ENCODE measurements at places on chromosomes 2 and 18.

- DNase-seq: no peak
Measured at GRCh38 chr2:216576616-216577015, 56.6 kb upstream of the IGFBP2 start.

DNA sequence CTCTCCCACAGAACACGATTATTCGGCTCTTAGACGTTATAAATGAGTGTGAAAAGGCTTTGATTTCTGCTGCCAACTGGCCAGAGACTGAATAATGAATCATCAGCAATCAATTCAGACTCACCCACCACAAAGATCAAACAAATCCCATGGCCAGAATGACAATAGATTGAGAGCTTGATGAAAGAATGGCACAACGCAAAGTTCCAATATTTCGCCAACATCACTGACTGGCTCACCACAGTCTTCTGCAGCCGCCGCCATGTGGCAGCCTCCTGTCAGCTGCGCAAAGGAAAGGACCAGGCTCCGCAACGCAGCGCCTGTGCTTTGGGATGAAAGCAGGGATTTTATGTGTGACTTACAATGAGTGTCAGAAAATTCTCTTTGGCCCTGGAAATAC, 104.4 kb upstream of the SOX11 start:
- no peak for DNase-seq

- peak; percentile 61 for DNase-seq
Measured at GRCh38 chr2:147829106-147829505, 15.7 kb upstream of the ACVR2A start.

- peak; percentile 57 for DNase-seq
Measured at GRCh38 chr2:174931724-174932123, 73.5 kb downstream of the CHN1 start.

- no peak for DNase-seq
Measured at GRCh38 chr2:10289352-10289751, 13.4 kb upstream of the HPCAL1 start.

DNA sequence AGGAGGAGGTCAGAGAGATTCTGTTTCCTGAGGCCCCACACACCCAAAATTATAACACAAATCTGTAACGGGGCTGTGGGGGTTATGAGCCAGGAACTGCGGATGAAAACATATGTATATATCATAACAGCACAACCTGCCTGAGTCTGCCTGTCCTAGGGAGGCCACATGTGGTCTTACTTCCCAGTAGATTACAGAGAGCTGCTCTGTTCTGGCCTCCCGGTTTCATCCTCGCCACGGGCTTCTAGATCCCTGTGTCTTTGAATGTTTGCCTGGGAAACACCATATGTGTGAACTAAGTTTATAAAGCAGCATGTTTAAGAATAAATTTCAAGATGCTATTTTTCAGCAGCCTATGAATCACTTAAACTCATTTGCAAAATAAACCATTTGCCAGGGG, 124.0 kb downstream of the TMEM200C start:
- DNase-seq: no peak

GRCh38 chr2:70515938-70516337, 37.7 kb downstream of the TGFA start:
- DNase-seq: no peak

DNA sequence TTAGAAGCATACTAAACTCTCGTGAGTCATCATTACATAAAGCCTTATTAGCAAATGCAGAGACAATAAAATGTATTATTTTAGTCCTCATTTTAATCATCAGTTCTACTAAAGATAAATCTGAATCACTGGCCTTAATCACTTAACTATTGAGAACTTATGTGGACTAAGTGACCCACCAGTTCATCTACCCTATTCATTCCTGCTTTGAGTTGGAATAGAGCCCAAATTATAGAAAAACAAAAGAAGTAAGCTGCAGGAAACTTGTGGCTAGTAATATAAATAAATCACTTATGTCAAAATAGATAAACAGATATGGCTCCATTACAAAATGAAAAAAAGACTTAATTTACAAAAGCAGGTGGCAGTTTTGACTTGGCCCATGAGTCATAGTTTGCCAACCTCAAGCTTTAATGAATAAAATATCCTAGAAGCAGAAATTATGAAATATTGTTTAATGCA, 851.8 kb upstream of the CRIM1 start:
- no peak for DNase-seq

GRCh38 chr2:113920996-113921395, 31.1 kb downstream of the ACTR3 start:
- DNase-seq: no peak

GRCh38 chr2:31335921-31336585, 78.5 kb downstream of the XDH start:
- peak; percentile 34 for DNase-seq

DNA sequence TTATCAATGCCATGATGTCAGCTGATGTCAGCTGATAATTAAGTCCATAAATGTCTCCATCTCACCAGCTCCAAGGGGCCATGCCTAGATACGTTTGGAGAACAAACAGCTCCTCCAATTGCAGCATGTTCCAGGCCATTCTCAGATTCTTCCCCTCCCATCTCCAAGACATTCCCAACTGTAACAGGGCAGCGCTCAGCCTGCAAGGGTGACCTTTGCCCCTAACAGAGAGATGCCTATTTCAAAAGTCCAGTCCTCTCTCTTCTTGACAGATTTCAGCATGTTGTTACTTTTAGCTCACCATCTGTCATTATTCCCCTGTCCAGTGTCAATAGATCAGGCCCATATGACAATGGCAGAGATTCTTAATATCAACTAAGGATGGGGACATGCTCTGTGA, 9.9 kb downstream of the PSD4 start:
- DNase-seq: no peak

GRCh38 chr2:103982691-103983090, 871.2 kb upstream of the POU3F3 start:
- no peak for DNase-seq

DNA sequence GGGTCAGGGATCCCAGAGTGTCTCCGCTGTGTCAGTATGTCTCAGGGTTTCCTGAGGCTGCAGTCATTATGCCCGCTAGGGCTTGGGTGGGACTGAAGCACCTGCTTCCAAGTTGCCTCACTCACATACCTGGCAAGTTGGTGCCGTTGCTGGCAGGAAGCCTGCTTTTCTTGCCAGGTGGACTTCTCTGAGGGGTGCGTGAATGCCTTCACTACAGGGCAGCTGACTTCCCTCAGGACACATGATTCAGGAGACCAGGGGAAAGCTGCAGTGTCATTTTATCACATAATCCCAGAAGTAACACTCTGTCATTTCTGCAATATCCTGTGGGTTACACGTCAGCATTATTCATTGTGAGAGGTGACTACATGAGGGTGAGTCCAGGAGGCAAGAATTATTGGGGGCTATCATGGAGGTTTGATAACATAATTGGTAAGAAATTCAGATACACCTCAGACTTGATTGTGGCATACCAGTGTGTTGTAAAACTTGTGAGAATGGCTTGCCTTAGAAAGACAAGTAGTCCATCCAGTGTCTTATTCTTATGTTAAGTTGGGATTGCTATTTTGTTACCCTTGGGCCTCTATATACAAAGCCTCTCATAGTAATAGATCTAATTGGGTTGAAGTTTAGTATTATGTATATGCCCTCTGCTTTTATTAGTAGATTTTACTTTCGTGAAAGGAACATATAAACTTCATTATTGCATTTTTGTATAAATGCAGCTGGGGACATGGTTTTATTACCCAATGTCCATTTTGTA, 44.1 kb downstream of the NEDD4L start:
- no peak for DNase-seq

DNA sequence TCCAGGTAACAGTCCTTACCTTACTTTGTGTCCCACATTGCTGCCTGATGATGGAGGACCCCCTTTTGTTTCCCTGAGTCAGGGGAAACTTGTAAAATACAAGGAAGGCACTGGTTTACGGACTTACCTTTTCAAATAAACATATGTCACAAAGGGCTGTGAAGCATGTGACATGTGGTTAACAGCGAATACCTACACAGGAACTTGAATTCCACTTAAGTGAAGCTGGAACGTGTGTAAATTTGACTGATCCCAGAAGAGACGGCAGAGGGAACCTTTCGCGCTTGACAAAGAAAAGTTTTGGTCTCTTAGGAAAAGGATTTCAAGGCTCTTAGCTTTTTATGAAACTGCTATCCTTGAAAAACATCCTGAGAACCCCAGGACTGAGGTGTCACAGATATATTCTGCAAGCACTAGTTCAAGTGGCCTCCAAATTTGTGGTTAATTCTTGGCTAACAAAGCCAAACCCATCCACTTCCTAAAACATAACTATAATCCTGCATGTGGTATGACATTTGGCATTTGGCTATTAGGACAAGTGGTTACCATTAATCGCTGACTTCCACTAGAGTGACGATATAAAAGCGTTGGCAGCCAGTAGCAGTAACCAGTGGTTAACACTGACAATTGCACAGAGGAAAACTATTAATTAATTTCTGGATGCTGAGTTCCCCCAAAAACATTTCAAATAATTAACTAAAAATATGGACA, 55.6 kb downstream of the ITGB6 start:
- no peak for DNase-seq

DNA sequence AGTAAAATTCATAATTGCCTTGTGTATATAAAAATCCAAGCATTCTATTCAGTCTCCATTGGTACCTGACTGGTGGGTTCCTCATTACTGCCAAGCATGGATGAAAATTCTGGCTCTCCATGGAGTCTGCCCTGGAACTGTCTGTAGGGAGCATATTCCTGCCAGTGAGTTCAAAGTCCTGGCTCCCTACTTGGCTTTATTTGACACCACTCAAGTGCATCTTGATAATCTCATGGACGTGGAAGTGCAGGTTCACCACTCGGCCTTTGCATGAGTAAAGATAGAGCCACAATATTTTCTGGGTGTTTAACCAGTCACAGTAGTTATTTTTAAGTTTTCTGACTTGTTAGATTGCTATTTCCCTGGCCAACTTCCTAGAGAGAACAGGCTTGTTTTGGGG, 63.5 kb downstream of the CNTNAP5 start:
- no peak for DNase-seq

DNA sequence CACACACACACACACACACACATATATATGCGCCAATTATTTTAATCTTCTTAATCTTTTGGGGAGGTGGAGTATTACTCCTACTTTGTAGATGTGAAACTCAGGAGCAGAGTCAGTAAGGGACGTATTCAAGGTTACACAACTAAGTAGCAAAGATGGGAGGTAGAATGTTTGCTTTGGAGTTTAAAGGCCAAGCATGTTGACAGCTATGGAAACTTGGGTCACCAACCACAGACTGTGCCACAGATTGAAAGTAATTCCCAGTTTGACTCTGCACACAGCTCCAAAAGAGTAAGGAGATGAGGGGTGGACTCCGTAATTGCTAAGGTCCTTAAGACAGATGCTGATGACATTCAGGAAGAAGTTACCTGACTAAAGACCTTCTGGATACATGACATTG, 124.8 kb upstream of the ITGB6 start:
- no peak for DNase-seq

DNA sequence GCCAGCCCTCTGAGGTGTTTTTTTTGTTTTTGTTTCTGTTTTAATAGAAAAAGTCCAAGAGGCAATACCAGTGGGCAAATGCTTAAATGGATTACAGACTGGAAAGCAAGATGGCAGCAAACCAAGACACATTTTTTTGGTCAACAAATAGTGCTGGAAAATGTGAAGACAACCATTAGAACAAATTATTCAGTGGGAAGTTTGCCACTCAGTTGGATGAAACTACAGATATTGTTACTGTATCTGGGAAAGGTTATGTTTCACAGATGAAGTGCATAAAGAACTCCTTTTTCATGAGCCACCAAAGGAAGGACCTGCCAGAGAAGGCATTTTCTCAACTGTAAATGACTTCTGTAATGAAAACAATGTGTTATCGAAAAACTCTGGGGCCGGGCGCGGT, 93.0 kb upstream of the ODC1 start:
- DNase-seq: no peak

DNA sequence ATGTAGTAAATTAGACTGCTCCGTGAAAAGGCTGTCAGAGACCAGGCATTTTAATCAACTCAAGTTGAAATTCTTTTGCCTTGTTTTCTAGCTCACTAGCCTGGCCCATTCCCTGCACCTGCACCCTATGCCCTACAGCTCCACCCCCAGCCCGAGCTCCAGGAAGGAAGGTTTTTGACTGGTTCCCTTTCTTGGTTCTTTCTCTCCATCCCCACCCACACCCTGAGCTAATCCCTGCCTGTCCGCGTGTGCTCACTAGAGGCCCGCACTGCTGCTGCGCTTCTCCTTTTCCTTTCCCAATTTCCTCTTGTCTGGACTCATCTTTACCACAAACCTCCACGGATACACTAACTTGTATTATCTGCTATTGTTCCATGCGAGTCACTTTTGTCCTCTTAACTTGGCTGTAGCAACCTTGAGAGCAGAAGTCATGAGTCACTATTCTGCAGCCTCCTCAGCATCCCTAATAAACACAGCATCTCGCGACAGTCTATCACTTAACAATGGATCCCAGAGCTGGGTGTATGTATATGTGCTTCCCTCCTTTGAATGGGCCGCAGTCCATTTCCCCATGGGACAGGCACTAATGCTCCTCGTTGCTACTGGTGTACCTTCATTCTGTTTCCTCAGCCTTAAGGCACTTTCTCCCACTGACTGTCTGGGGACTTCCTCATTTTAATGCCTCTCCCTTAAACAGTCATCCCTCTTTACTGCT, 36.5 kb downstream of the COLEC12 start:
- DNase-seq: no peak

- DNase-seq: no peak
Measured at GRCh38 chr2:7730990-7731389, 813.8 kb downstream of the RNF144A start.

GRCh38 chr2:20416723-20417122, 30.2 kb upstream of the RHOB start:
- no peak for DNase-seq

- no peak for DNase-seq
Measured at GRCh38 chr2:39870871-39871270, 91.8 kb upstream of the THUMPD2 start.

DNA sequence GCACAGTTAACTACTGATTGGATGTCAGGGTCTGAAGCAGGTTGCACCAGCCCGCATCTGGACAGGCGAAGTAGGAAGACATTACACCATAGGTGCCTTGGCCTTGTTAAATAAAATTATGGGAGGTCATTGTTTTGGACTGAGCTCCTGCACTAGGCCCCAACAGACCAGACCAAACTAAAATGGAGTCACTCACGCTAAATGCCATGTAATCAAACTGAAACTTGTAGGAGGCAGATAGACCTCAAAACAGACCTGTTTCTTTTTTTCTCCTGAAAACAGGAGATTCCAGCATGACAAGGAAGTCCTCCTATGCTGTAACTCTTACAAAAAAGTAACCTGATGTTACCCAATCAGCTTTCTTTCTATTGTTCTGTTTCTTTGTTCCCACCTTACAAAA, 15.5 kb upstream of the NFU1 start:
- DNase-seq: no peak
